ENCODE measurements at places on chromosomes 7 and 10.

DNA sequence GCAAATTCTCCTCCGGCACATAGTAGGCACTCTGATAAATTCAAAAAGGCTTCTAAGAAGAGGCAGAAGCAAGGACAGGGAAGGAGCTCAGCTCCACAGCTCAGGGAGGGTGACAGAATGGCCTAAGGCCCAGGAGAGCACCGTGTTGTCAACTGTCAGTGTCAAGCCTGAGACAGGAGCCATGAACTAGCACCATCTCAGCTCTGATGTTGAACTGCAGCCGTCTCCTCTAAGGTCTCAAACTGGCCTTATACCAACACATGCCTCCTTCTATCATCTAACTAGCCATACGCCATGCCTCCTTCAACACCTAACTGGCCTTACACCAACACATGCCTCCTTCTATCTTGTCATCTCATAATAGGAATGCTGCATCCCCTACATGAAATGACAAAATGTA lies 73.0 kb downstream of the IGF2BP3 start:
- DNase-seq: no peak

- DNase-seq: no peak
Observed at GRCh38 chr10:1297566-1298301, 241.5 kb downstream of the WDR37 start.

DNA sequence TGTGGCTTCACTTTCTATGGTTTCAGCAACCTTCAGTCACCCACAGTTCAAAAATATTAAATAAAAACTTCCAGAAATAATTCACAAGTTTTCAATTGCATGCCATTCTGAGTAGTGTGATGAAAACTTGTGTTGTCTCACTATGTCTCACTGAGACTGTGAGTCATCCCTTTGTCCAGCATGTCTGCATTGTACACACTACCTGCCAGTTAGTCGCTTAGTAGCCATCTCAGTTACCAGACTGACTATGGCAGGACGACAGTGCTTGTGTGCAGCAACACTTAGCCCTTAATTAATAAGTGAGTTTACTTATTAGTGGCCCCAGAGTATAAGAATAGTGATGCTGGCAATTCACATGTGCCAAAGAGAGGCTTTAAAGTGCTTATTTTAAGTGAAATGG lies 22.5 kb downstream of the CCDC186 start:
- DNase-seq: no peak

GRCh38 chr7:33024189-33024757 lies 38.3 kb downstream of the NT5C3A start:
- no peak for DNase-seq

DNA sequence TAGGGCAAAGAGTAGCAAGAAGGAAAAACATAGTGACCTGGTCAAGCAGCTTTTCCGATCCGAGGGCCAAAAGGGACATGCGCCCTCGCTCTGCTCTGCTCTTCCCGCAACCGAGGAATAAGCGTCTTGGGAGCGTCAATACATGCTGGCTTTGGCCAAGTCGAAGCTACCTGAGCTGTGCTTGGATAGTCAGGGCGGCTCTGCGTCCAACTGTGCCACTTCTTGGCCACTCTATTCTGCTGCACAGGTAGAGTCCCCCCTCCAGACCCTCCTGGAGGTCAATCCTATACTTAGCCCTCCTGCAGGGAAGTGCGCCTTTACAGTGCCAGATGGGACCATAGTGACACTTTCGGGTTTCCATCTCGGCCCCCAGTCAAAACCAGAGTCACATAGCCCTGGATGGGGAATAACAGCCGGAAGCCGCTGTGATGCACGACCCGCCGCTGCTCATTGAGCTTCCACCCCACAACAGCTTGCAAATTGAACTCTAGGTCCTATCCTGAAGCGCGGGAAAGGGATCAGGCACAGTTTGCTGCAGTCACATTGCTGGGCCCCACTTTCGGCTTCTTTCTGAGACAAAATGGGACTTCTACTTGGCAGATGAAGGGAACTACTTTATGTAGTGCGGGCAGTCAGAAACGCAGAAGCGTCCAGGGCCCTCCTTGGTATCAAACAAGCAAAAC lies 1.1 kb upstream of the HPSE2 start:
- DNase-seq: no peak

DNA sequence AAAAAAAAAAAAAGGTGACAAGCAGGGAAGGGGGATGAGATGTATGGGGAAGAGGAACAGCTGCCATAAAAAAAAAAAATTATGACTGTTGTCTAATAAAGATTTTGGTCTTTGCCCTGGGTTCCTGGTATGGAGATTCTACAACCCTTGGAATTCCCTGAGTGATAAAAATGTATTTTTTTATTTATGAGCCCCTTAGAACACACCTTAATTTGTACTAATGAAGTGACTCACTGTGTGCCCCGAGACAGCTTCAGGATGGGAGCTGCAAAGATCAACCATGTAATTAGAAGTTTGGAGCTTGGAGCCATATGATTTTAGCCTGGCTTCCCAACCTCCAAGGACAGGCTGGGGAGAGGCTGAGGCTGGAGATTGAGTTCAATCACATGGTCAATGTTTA lies 69.7 kb downstream of the NHLRC2 start:
- no peak for DNase-seq

GRCh38 chr7:32494946-32495297 lies 367 bp upstream of the AVL9 start:
- no peak for DNase-seq

DNA sequence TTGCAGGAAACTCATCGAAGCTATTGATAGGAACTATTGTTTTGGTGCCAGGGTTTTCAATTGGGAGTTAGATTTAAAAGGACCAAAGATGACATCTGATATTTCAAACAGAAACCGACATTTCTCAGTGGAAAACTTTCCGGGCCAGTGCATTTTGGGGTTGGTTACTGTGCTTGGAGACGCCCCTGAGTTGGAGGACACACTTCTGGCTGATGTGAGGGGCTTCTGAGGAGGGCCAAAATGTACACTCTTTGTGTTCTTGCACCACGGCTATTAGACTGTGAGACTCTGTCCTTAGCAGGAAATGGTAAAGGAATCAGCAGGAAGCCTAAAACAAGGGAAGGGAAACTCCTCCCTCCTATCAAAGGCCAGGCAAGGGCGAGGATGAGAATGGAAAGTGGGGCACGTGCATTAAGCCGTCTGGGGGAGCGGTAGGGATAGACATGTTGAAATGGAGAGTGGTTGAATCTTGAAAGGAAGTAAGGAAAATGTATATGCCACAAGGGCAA lies 1.8 kb upstream of the SRGN start:
- DNase-seq: no peak

GRCh38 chr10:58570307-58570723 lies 57.6 kb downstream of the BICC1 start:
- DNase-seq: no peak

- DNase-seq: no peak
Observed at GRCh38 chr7:108659261-108659660, 89.6 kb downstream of the DNAJB9 start.

DNA sequence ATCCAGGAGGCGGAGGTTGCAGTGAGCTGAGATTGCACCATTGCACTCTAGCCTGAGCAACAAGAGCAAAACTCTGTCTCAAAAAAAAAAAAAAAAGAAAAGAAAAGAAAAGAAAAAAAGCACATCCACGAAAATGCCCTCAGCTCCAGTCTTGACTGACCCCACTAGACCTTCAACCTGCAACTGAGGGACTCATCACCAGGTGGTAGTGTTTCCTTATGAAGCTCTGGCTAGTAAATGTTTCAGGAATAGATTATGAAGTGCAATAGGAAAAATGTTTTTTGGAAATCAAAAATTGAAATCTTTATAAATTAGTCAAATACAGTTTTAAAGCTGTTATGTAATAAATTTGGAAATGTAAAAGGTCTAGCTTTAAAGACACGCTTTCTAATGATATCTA lies 22.4 kb downstream of the TLL2 start:
- no peak for DNase-seq

DNA sequence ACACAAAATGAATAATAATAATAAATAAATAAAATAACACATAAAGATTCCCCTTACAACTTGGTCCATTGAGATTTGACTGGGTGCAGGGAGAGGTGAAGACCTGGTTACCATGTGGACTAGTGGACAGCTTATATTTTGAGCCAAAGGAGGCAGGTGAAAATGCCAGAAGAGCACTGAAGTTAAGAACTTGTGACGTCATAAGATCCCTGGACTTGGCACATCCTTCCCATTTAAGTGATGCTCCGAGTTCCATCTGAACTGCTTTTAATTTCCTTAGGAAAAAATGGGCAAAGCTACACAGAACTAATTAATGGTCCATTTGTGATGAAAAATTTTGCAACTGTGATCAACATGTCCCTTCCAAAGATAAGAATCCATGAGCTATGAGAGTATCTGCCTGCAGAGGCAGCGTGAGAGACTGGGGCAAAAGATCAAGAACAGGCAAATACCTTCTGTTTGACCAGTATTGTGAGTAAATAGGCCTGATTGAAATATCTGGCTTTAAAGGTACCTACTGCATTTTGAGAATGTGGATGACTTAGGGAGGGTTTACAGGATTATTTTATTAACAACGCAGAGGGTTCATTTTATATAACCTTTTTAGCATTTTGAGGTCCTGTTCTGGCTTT lies 101.2 kb upstream of the POT1 start:
- DNase-seq: no peak

DNA sequence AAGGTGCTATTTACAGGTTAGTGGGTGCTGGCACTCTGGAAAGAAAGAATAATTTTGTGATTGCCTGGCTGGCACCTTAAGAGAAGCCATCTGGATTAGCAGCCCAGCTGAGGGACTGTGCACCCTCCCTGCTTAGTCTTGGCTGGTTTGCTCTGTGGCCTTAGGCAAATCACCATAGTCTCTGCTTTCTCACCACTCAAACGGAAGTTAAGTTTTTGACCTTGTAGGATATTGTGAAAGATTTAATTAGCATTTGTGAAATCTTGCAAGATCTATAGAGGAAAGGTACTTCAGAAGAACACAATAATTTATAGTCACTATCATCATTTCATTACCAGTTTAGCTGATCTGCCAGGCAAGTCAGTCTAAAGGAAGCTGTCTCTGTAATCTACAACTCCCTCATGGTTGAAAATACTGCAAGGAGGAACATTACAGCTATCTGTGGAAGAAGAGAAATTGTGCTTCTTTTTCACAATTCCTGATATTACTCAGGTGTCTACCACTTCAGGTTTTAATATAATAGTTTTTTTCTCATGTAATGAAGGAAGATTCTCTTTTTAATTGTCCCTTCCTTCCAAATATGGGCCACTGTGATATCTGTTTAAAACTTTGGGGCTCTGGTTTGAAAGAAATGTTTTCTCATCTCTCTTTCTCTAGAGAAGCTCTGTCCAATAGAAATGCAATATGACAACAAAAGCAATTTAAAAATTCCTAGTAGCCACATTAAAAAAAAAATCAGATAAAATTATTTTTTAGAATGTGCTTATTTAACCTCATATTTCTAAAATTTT lies 219.6 kb downstream of the PTEN start:
- DNase-seq: no peak

DNA sequence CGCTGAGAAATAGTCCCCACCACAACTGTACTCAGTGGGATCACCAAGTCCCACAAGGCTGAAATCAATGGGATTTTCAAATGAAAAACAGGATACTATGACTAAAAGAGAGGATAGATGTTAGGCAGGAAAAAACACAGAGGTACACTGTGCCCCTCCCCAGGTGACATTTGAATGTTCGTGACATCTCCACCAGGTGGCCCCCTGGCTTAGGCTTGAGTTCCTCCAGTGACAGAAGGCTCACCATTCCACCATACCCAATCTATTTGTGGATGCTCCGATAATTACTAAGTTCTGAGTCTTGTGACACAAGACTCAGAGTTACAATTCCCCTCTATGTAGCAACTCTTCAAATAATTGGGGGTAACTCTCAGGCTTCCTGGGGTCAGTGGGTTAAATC lies 77.5 kb upstream of the KCNMA1 start:
- no peak for DNase-seq

DNA sequence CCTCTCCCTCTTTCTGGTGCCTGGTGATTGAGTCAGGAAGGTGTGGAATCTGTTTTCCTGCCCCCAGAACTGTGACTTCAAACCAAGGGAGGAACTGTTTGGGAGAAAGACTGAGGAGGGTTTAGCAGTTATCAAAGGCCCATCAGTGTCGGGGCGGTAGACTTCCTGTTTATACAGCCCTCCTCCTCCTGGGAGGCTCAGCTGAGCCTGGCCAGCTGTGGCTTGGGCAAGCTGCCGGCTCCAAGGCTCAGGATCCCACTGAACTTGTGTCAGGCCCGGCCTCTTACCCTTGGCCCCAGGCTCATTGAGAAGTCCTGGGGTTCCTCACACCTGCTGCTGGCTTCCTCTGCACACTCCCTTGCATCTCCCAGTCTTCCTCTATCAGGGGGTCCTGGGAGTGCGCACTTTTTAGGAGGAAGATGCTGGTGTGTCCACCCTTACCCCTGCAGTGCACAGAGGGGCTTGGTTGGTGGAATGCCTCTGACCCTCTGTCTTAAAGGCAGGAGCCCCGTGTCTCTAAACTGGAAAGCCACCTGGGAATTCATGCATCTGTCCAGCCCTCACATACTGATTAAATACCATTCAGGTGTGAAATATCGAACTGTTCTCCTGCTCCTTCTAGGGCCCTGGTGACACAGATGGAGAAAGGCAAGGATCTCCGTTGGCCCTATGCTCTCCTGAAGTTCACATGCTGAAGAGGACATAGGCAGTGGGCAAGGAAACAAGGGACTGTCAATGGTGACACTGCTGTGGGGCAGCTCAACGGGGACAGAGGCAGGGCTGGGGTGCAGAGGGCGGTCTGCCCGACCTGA lies 32.4 kb downstream of the CXCL12 start:
- no peak for DNase-seq

DNA sequence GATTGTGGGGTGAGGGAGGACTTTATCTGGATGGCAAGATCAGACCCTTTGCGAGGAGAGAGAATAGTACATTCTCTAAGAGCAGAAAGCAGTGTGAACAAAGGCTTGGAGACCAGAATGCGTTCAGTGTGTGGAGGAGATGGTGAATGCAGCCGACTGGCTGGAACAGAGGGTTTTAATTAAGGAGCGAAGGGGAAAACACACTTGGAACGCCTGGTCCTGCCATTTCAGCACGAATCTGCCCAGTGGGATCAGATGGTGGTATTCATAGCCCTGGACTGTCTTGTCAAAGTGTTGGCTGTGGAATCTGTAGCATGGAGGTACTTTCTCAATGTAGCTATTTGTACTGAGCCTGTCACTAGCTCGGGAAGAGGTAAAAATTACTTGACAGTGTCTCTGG lies 260.9 kb downstream of the SLC25A13 start:
- DNase-seq: no peak

- no peak for DNase-seq
Observed at GRCh38 chr7:16462431-16462889, 3.1 kb downstream of the SOSTDC1 start.

GRCh38 chr7:151968357-151968756 lies 12.1 kb downstream of the GALNTL5 start:
- DNase-seq: no peak

- no peak for DNase-seq
Observed at GRCh38 chr7:73567846-73568685, 10.3 kb downstream of the TBL2 start.

GRCh38 chr10:43824934-43825333 lies 176.3 kb upstream of the ZNF32 start:
- no peak for DNase-seq

- DNase-seq: no peak
Observed at GRCh38 chr10:95278061-95278988, 12.5 kb downstream of the PDLIM1 start.

GRCh38 chr10:2340831-2341647 lies 603.7 kb upstream of the ADARB2 start:
- DNase-seq: no peak

GRCh38 chr10:59865101-59865500 lies 41.3 kb downstream of the CCDC6 start:
- DNase-seq: no peak

GRCh38 chr7:78780560-78780959 lies 672.9 kb downstream of the MAGI2 start:
- no peak for DNase-seq

Data from GM06990 (cell line).